ENCODE measurements at places on chromosomes 1 and 21.
A peak's percentile ranks its signal among the peaks of the same experiment; 100 is the strongest.

GRCh38 chr1:182785181-182785580 lies 4.4 kb upstream of the NPL start:
- no peak for DNase-seq

DNA sequence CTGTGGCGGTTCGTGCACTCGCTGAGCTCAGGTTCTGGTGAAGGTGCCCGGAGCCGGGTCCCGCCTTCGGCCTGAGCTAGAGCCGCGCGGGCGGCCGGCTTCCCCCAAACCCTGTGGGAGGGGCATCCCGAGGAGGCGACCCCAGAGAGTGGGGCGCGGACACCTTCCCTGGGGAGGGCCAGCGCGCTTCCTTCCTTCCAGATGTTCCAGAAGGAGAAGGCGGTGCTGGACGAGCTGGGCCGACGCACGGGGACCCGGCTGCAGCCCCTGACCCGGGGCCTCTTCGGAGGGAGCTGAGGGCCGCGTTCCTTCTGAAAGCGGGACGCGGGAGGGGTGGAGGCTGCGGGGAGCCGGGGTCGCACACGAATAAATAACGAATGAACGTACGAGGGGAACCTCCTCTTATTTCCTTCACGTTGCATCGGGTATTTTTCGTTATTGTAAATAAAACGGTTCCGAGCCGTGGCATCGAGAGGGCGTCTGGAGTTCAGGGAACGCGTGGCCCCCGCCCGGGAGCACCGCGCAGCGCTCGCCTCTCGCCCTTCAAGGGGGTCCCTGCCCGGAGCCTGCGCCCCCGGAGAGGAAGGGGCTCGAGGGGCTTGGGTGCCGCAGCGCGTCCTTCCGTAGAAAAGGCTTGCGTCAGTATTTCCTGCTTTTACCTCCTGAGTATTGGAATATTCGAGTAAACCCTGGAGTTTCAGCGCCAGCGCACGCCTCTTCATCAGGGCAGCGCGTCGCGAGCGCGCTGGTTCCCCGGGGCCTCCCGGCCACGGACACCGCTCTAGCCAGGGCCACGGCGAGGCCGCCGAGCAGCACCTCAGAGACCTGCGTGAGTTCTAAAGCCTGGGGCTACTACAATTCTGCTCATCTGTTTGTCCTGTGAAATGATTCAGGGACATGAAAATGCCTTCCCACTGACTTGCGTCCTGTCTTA lies 11.5 kb downstream of the YBEY start:
- DNase-seq = peak; percentile 62

DNA sequence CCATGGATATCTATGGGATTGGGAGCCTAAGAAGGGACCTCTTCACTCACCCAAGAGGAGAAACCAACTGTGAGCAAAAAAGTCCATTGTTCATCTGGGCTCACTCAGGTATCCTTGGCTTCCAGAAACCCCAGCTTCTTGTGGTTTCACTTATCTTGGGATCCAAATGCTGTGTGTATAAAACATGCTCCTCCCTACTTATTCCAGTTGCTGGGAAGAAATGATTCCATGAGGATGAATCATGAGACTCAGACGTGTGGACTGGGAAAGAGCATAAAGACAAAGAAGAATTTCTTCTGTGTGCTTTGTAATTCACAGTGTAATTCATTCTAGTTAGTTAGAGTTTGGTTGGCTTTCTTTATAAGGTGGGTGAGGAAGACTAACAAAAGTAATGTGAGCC lies 283.7 kb downstream of the ZNF648 start:
- DNase-seq = no peak

DNA sequence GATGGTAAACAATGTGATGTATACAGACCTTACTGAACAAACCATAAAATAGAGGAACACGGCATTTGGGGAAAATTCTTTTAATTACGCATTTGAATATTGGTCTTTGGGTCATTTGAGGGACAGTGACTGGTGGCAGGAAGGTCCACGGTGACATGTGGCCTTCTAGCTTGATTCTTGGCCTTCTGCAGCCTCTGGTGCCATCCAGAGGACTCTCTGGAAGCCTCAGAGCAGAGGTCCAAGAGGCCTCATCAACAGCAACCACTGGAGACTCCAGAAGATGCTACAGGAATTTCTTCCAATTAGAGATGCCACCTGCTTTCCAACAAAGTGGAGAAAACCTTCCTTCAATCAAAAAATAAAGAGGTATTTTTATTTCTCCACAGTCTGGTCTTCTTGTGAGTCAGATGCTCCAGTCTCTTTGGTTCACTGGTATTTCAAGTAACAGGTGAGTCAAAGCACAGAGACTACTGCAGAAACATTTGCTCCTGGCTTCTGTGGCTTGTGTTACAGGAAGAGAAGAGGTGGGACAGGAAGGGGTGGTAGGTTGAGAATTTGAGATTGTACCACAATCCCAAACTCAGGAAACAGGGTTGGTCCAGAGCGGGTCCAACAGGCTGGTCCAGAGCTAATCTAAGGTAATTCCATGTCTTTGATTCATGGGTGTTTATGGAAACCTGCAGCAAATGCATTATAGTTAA lies 2.7 kb upstream of the F5 start:
- no peak for DNase-seq

GRCh38 chr1:100187912-100188311 lies 9.9 kb upstream of the LRRC39 start:
- DNase-seq = no peak

DNA sequence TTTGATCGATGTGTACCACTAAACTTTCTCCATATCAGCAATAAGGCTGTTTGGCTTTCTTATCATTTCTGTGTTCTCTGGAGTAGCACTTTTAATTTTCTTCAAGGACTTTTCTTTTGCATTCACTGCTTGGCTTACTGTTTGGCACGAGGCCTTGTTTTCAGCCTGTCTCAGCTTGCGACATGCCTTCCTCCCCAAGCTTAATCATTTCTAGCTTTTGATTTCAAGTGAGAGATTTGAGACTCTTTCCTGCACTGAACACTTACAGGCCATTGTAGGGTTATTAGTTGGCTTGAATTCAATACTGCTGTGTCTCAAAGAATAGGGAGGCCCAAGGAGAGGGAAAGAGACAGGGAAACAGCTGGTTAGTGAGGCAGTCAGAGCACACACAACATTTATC lies 120.6 kb upstream of the KCND3 start:
- DNase-seq = no peak
